BJ (cell line): ENCODE measurements at places on chromosomes 11 and 22.

DNA sequence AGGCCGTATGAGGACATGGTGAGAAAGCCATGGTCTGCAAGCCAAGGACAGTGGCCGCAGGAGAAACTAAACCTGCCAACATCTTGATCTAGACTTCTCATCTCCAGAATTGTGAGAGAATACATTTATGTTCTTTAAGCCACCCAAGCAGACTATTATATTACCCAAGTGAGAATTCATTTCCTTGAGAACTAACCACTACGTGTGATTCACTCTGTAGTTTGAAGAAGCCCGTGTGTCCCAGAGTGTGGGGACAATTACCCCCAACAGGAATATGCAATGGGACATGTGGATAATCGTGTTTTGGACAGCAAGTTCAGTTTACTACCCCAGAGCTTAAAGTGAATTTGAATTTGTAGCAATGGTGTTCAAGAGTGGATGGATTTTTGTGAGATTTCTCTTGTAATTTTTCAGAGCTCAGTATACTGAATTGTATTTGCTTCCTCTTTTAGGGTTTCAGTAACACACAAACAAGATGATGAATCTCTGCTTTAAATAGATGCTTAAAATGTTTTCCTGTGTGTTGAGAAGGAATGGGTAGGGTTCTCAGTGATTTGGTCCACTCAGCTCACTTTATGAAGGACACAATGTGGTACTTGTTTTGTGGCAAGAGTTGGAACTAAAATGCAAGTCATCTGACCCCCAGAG, 100.0 kb upstream of the ARHGAP20 start:
- no peak for DNase-seq

- DNase-seq, result no peak
These were observed 50.3 kb downstream of the COPB1 start for GRCh38 chr11:14449302-14449714.

DNA sequence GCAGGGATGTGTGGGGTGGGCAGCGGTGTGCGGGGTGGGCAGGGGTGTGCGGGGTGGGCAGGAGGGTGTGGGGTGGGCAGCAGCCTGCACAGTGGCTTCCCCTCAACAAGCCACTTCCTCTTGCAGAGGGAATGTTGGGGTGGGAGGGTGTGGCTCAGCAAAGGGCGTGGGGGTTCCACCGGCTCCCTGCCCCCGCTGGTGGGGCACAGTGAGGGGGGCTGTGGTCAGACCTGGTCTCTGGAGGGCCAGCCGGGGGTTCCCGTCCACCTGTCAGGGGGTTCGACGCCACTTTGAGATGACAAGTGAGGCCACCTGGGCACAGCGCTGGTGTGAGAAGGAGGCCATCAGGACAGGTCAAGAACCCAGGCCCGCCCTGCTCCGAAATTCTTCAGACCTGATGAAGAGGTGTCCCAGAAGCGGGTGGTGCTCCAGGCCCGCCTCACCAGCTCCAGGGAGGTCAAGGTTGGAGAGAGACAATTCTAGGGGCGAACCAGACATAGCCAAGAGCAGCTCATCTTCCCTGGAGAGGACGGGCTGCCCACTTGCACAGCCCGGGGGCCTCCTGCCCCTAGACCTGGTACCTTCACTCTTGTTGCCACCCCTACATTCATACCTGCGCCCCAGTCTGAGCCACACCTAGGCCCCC, 1.3 kb downstream of the C11orf21 start:
- DNase-seq, result no peak

GRCh38 chr11:57647372-57647771, 2.3 kb downstream of the YPEL4 start:
- no peak for DNase-seq

- DNase-seq, result no peak
These were observed 22.0 kb downstream of the RSPH14 start for GRCh38 chr22:23119494-23120414.

- no peak for DNase-seq
These were observed 38.8 kb downstream of the PGR start for GRCh38 chr11:101090679-101091270.

GRCh38 chr11:130068986-130069658, 572 bp upstream of the APLP2 start:
- peak; percentile 71 for DNase-seq

GRCh38 chr11:84924154-84924692, 702.9 kb downstream of the DLG2 start:
- DNase-seq, result no peak

DNA sequence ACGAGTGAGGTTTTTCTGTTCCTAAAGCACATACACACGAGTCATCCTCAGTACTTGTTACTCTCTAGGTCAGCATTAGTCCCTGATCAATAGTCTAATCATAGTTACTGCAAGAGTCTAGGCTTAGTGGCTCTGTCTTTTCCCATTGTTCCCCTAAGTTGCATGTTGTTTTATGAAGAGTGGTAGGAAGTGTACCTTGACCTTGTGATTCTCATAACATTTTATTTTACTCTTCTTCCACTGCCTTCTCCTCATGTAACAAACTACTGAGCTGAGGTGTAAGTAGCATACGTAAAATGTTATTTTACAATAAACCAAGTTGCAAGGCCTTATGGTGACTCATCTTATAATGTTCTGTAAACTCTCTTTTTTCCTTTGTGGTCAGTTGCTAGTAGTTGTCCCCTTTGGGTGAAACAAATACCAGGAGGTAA, 15.0 kb downstream of the METTL15 start:
- DNase-seq, result no peak

DNA sequence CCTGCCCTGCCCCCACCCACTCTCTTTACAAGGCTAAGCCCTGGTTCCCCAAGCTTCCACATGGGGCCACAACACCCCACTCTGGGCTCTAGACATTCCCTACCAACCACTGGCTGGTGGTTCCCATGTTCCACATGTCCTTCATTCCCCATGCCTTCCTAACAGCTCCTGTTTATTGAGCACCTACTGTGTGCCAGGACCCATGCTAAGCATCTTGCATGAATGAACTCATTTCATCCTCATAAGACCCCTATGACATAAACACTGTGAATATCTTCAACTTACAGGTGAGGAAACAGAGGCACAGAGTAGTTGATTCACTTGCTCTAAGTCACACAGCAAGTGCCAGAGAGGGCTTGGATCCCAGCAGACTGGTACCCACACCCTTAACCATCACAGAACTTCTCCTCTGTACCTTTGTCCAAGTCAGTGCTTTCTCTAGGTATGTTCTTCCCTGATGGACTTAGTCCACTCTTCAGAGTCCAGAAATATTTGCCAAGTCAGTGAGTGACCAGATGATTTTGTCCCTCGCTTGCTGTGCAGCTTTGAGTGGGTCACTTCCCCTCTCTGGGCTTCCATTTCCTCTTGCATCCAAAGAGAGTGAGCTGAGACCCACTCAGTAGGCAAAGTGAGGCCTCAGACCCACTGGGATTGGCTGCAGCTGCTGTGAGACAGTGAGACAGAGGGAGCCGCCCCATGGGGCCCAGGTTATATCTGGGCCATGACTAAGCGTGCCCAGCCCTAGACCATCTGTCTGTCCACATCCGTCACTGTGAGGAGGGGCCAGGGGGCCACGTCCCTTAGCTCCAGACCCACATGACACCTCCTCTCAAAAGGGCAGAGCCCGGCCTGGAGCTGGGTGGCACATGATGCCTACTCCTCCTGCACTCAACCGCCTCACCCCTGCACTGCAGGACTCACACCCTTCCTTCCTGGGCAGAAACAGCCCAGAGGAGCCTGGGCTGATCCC, 132.4 kb downstream of the MN1 start:
- DNase-seq, result peak; percentile 7

GRCh38 chr11:115226556-115226955, 277.7 kb downstream of the CADM1 start:
- DNase-seq, result peak; percentile 58
